Substantia nigra (tissue), 51 donors: ENCODE measurements at places on chromosomes 3 and 15.

DNA sequence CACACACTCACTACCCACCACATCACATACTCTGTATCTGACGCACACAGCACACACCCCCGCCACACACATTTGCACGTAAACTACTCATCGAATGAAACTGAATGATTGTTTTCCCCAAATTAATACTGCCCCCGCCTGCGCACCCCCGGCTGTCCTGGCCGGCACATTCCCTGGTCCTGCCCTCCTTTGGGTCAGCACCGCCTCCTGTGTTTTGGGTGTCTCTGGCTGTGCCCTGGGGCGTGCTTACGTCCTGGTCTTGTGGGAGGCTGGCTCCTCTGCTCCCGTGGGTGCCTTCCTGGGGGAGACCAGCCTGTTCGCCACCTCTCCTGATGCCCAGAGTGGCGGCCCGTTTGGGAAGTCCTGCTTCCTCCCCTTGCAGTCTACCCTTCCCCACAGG is 30.2 kb downstream of the APBA2 start:
- no peak for DNase-seq

GRCh38 chr3:171186383-171186782 is 159.9 kb upstream of the SLC2A2 start:
- no peak for DNase-seq

- DNase-seq: no peak
Observed at GRCh38 chr3:47005212-47006144, 26.0 kb downstream of the NBEAL2 start.

- no peak for DNase-seq
Observed at GRCh38 chr15:74800559-74801094, 12.0 kb upstream of the LMAN1L start.

GRCh38 chr15:80090879-80091503 is 31.5 kb downstream of the ZFAND6 start:
- DNase-seq: no peak

DNA sequence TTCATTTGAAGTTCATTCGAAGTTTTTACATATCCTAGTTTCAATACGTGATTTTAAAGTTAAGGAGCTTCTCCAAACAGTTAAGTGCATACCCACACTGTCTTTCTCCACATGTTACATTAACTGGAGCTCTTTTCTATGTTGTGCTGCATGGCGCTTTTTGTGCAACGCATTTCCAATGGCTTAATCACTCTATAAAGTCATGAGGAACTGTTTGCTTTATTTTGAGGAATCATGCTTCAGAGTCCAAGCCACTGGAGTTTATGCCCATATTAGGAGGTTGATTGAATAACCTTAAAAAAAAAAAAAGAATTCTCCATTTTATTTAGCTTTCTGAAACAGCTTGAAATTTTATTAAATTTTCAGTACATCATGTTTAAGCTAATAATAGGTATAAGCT is 109.4 kb upstream of the MBNL1 start:
- no peak for DNase-seq

- no peak for DNase-seq
Observed at GRCh38 chr15:25655207-25655948, 207.7 kb downstream of the ATP10A start.

GRCh38 chr3:64303401-64303800 is 78.1 kb upstream of the PRICKLE2 start:
- no peak for DNase-seq

DNA sequence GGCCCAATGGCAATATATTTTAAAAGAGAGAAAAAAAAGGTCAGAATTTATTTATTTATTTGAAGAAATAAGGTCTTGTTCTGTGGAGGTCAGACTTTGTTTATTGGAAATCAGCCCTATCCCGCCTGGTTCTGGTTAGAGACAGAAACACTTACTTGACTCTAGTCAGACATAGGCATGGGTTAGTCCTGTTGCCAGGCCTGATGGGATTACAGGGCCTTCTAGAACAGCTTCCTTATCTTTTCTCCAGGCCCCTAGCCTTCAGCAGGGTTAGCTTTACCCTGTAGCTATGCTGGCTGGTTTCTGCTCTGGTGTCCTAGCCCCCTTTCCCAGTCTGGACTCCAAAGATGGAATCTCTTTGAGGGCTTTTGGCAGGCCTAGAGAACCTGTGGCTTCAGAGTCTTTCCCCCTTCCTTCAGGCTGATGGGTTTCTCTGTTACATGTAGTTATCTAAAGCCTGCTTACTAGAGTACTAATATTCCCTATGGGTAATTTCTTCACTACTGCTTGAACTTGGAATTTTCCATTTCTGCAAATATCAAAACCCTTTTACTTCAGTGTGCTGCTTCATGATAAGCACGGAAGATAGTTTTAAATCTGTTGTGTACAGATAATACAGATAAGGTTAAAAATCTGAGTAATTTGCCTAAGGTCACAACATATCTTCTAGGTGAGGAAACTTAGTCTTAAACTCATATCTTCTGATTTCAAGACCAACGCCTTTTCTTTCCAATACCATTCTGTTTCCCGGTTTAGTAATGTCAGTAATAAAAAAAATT is 10.6 kb downstream of the IREB2 start:
- no peak for DNase-seq

DNA sequence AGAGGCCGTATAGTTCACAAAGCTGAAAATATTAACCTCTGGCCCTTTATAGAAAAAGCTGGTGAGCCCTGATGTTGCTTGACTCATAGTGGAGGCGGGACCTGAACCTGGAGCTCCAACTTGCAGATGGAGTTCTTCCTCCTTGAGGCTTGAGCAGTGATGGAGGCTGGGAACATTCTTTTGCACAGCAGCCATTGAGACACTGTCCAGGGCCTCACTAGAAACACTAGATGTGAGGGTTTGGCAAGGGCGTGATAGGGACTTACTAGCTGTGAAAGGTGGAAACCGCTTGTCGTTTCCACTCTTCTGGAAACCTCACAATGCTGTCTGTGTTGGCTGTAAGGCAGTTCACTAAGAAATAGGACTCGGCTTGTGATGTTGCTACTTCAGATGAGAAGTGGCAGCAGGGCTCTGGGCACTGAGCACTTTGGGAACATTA is 12.5 kb downstream of the SMAD6 start:
- DNase-seq: no peak

DNA sequence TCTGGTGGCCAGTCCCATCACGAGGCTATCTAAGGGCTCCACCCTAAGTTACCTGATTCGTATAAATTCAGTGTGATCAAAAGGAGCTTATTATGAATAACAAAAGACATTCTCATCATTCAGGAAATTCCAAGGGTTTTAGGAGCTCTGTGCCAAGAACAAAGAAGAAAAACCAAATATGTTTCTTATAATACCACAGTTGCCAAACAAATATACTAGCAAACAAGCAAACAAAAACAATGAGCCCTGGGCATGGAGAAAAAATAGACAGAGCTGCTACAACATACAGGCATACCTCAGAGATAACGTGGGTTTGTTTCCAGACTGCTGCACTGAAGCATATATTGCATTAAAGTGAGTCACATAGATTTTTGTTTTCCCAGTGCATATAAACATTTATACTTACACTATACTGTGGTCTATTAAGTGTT is 20.2 kb upstream of the CFAP161 start:
- no peak for DNase-seq

- no peak for DNase-seq
Observed at GRCh38 chr3:43000387-43000786, 21.3 kb downstream of the GASK1A start.

DNA sequence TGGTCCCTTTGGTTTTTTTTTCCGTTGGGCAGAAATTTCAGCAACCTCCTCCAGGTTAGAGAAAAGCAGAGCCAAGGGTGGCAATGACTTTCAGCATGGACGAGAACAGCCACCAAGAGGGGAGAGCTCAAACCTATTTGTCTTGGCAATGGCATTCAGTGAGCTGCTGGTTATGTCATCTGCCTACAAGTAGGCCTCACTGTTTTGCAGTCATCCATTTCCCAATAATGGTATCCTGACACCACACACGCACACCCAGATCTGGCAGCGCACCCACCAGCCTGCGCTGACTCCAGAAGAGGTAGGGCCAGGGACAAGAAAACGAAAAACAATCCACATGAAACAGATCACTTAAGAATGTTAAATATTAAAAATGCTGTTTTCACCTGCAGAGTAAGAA is 92.3 kb downstream of the MAGI1 start:
- DNase-seq: no peak

DNA sequence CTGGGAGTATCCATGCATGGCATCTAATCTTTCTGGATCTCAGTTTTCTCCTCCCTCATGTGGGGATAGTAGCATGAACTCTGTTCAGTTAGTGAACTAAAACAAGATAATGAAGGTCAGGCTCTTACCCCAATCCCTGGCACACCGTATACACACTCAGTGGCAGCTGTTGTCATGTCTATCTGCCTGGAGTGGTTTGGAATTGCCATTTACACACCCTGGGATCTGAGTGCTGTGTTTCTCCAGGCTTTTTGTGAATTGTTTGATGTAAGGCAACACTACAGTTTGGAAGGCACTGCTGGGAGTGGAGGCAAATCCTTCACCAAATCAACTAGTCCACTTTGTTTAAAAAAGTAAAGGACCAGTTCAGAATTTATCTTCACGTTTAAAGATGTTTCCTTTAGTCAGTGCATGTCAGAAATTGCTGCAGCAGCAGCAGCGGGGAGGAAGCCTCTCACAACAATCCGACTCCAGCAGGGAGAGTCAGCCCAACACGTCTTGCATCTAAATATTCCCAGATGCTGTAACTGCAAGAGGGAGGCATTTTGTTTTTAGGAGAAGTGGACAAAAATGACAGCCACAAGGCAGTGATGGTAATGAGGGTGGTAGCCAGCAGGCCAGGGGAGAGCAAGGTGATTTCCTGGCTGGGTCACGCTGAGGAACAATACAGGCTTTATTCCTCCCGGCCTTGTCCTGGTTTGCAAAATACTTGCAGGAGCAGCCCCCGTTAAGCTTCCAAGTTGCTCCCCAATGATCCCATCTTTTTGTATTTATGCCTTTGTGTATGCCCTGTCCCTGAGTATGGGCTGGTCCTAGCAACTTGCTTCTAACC is 128.5 kb upstream of the LRIG1 start:
- no peak for DNase-seq

- DNase-seq: peak; percentile 52
Observed at GRCh38 chr3:129651435-129652202, 45.1 kb upstream of the PLXND1 start.

DNA sequence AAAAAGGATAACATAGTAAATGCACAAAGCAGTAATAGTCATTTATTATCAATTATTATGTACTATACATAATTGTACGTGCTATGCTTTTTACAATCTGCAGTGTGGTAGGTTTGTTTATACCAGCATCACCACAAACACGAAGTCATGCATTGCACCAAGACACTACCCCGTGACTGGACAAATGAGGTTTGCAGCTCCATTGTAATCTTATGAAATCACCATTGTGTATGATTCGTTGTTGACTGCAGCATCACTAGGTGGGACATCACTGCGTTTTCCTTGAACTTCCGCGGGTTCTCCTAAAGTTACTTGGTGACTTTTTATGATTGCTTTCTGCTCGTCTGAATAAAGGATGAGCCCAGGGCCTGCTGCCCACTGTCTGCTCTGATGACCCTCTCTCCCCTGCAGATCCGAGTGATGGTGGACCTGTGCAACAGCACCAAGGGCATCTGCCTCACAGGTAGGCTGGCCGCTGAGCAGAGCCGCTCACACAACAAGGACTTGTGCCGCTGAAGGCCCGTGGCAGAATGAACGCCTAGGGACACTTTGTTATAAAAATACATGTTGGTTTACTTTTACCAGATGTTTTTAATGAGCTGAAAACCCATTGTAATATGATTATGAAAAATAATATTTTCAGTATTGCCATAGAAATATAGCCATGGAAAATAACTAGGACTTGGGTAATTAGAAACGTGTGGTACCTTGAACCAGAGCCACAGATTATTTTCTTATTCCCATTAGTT is 35.8 kb downstream of the GLDN start:
- DNase-seq: no peak

DNA sequence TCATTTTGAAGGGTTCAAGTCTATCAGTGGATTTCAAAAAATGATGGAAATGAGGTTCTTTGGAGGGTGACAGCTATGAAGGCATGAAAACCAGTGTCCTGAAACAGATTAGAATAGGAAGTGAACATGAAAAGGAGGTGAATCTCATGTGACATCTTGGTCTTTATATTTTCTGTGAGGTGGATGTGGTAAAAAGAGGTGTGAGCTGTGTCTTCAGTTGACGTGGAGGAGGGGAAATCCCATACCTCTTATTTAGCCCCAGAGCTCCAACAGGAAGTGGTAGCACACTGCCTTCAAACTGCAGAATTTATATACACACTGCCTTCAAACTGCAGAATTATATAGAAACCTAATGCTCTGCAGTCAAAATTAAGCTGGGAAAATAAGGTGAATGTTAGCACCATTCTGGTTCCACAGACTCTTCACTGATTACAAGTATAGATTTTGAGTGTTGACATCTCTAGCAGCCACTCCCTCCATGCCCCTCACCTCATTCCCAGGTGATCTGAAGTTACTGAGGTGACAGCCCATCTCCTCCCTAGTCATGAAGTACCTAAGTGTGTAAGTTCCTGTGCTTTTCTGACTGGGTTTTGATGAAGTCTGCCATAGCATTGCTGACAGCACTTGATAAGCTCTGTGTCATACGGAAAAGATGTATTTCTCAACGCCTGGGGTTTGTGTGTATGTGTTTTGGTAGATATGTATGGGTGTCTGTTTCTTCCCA is 2.7 kb downstream of the RAB8B start:
- DNase-seq: no peak

DNA sequence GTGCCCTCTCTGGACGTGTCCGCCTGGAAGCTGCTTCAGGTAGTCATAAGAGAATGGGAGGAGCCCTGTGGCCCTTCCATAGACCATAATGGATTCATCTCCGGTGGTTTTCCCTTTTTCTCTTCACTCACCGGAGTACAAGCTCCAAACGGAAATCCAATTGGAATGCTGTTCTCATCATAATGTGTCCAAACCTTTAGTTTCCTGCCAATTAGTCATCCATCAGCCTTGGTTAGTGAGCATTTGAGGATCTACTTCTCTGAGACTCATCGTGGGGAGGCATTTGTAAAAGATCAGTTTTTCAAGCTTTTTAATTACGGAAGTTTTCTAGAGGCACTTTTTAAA is 34.9 kb downstream of the ABHD2 start:
- no peak for DNase-seq

GRCh38 chr3:147312786-147313280 is 93.5 kb downstream of the ZIC4 start:
- DNase-seq: no peak

GRCh38 chr3:193295985-193296384 is 55.0 kb downstream of the PLAAT1 start:
- DNase-seq: no peak

- DNase-seq: no peak
Observed at GRCh38 chr3:132006605-132007204, 28.1 kb downstream of the CPNE4 start.

DNA sequence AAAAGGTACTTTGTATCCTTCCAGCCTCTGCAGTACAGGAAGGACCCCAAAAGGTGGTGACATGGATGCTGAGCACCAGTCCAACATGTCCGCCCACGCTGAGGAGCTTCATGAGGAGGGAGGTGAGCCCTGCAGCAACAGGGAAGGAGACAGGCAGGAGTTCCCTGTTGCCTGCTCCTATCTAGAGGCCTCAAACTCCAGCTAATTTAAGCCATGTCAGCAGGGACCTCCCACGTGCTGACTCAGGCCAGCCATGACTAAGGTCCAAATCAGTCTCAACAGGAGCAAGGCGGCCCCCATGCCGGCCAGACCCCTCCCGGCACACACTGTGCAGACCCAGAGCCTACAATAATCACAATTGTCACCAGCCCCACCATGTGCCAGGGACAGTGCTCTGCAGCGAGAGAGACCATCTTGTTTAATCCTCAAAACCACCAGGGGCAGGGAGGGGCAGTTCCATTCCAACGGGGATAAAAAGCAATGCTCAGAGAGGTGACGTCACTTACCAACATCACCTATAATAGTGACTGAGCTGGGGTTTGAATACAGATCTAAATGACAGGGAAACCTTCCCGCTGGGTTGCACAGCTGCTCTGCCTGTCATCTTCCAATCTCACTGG is 54.5 kb upstream of the GATA2 start:
- no peak for DNase-seq
